ENCODE measurements at places on chromosomes 5 and 9.

DNA sequence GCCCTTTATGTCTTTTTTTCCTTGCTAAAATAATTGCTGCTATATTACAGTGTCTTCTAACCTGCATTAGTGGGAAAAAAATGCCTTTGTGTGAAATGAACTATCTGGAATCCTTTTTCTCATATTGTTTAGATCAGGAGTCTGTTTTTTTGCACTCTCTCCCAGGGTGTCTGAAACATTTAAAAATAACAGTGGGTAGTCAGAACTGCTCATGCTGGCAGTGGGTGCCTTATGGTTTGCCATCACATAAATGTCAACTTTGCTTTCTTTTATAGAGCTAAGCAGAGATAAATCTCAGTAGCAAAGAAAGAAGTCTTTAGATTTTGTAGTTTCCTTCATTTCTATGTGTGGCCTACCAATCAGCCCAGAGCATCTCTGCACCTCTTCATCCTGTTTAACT, 347.8 kb upstream of the RGMB start:
- no peak for DNase-seq

GRCh38 chr5:179267071-179267670, 78.1 kb downstream of the ADAMTS2 start:
- no peak for DNase-seq

GRCh38 chr9:102135768-102136167, 397.3 kb upstream of the GRIN3A start:
- DNase-seq: no peak

DNA sequence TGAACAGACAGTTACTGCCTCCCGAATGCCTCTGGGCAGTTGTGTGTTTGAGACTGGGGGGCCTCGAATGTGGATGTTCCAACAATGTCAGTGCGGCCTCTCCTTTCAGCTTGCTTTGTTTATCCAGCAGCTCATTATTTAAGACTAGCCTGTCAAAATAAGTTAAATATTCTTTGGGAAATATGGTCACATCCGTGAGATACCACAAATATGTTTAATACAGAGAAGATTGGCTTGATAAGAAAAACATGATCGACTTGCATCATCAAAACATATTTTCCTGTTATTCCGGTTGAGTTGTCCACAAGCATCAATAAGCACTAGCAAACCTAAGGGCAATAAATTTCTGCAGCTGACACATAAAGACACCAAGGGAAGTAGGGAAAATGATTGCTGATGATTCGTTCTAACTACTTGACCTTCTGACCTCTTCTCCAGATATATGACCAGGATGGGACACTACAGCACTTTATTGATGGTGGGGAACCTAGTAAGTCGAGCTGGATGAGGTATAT, 66.5 kb downstream of the PRDM6 start:
- DNase-seq: no peak

- no peak for DNase-seq
These were observed 7.3 kb downstream of the PITX1 start for GRCh38 chr5:135026645-135027265.

DNA sequence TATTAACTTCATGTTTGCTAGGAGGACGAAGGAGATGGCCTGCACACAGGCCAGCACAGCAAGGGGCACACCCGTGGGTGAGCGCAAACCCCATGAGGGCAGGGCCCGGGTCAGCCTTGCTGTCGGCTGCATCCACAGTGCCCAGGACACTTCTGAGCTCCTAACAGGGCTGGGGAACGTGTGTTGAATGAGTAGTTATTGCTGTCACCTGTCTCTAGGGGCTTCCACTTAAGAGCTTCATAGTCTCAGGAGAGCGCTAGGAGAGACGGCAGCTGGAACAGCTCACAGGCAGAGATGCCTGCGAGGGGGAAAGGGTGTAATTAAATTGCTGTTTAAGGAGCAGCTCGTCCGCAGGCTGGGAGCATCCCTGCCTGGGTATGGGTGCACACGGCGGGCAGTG, 91.4 kb upstream of the NEURL1B start:
- DNase-seq: no peak

DNA sequence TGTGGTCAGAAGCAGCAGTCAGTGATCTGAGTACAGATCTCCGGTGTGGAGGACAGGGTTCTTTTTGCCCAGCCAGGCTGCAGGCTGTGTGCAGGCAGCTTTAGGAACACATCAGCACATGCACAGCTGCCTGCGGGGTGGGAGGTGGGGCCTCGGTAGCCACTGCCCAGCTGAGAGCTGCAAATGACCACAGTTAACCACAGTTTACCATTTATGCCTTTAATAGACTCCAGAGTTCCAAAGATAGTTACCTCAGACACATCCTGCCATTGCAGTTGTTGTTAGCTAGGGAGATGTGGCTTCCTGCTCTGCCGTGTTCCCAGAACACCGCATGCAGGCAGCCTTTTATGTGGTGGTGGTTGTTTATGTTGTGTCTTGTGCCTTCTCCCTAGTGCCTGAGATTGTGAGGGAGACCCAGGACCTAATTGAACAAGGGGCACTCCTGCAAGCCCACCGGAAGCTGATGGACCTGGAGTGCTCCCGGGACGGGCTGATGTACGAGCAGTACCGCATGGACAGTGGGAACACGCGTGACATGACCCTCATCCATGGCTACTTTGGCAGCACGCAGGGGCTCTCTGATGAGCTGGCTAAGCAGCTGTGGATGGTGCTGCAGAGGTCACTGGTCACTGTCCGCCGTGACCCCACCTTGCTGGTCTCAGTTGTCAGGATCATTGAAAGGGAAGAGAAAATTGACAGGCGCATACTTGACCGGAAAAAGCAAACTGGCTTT, 10.2 kb downstream of the EXOC3 start:
- no peak for DNase-seq

- DNase-seq: no peak
These were observed 55.7 kb downstream of the ARL15 start for GRCh38 chr5:54254482-54255198.

DNA sequence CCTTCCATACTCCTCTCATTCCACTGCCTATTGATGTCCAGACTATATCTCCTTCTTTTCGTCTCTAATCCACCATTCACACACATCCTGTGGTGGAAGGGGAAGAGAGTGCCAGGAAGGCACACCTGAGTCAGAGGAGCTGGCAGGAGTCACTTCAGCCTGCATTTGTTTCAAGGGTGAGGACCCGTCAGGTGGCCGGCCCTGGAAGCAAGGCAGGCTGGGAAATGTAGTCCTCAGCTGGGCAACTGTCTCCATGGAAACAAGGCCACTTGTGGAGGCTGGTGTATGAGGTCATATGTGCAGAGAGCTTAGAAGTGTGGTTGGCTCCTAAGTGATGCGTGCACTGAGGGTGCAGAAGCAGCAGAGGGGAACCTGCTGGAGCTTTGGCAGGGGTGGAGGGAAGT, 278.4 kb downstream of the NSG2 start:
- no peak for DNase-seq

DNA sequence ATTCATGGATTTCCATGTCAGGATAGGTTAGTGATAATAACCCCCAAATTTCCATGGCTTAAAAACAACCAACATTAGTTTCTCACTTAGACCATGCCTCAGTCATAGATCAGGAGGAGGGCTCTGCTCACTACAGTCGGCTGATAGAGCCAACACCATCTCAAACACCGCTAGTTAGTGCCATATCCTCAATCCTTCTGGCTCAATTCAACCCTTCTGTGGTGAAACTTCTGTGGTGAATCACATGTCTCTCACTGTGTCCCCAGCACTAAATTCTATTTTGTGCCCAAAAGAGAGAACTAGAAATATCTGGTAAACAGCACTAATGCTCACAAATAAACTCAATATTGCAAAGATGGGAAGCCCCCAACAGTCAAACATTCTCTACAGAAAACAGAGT, 21.1 kb downstream of the ECPAS start:
- no peak for DNase-seq

- DNase-seq: peak; percentile 44
These were observed 909 bp downstream of the SLC36A1 start for GRCh38 chr5:151448038-151448985.

DNA sequence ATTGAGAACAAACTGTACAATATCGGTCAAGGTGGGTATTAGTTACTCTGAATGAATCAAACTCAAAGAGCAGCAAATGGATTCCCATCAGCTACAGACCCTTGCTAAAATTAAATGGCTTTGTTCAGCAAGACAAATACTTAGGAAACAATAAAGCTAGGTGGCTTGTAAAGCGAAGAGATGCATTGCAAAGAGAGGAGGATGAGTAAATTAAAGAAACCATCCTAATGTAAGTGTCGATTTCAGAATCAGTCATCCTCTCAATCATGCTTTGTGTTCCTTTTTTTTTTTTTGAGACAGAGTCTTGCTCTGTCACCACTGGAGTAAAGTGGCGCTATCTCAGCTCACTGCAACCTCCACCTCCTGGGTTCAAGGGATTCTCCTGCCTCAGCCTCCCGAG, 359.2 kb upstream of the ZNF462 start:
- no peak for DNase-seq

GRCh38 chr5:119452060-119452372, 281 bp upstream of the HSD17B4 start:
- no peak for DNase-seq

GRCh38 chr9:115847216-115847615, 306.4 kb upstream of the PAPPA start:
- DNase-seq: no peak

- DNase-seq: no peak
These were observed 177.2 kb upstream of the TUT7 start for GRCh38 chr9:86531273-86531970.

DNA sequence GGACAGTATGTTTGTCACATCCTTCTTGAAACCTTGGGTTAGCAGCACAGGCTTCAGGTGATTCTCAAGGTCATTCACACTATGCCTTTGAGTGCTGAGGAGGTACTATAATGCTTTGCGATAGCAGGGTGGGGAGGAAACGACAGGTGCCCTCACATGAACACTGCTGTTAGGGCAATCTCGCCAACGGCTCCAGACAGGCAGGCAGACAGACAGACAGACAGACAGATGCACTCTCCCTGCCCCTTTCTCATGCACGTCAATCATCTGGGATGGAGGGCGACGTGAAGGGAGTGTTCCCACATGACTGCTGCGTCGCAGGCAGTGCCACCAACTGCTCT, 82.9 kb downstream of the RAPGEF1 start:
- peak; percentile 59 for DNase-seq

DNA sequence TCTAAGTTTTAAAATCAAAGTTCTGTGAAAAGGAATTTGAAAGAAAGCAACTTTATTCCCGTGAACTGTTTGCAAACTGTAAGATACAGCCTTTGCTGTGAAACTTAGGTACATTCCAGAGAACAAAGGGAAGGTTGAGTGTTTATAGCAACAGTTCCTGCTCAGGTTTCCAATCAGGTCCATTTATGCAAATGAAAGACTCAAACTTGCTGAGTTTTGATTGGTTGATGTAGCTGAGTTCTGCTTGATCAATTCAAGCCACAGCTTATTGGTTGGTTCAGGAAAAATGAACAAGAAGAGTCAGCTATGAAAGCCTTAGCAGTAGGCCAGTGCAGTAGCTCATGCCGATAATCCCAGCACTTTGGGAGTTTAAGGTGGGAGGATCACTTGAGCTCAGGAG, 37.9 kb downstream of the SLC27A6 start:
- DNase-seq: no peak

- no peak for DNase-seq
These were observed 75.6 kb downstream of the DMRT2 start for GRCh38 chr9:1125741-1126140.

- DNase-seq: no peak
These were observed 206.9 kb downstream of the COX7C start for GRCh38 chr5:86824637-86825036.

DNA sequence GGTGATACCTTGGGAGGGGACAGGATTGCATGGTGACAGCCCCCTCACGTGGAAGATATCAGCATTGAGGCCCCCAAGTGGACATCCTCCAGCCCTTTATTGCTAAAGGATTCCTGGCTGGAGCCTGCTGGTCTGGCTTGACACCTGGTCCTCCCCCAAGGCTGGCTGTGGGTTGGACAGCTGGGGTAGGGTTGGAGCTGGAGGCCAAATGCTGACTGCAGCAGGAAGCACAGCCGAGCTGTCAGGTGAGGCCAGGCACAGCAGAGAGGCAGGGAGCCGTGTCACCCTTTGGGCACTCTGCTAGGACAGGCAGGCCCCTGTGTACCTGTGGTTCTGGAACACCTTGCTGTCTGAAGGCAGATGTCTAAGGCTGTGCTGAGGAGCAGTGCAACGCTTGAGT, 2.2 kb downstream of the CACFD1 start:
- no peak for DNase-seq

DNA sequence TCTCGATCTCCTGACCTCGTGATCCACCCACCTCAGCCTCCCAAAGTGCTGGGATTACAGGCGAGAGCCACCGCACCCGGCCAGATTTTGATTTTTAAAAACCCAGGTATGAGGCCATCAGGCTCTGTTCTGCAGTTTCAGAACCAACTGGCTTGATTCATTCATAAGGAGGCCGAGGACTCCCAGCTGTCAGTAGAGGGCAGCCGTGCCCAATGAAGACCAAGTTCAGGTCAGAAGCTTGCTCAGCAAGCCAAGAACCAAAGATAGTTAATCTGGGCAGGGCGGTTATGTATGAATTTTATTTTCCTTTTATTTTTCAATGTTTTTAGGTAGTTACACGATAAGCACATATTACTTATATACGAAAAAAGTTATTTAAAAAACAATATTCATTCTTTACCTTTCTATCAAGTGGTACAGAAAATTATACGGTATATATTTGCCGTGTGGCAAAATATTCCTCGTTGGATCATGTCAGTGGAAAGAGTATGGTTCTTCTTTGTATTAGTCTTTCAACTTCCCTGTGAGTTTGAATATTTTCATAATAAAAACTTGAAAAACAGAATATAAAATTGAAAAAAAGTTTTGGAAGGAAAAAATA, 18.0 kb downstream of the MGAT1 start:
- DNase-seq: peak; percentile 84

- DNase-seq: no peak
These were observed 46.2 kb upstream of the RUFY1 start for GRCh38 chr5:179504191-179504590.

- DNase-seq: no peak
These were observed 439.1 kb downstream of the DMAC1 start for GRCh38 chr9:7360513-7360912.

GRCh38 chr9:116935149-116935897, 248.2 kb downstream of the TRIM32 start:
- DNase-seq: no peak

- DNase-seq: no peak
These were observed 298.0 kb downstream of the FBXL7 start for GRCh38 chr5:15798006-15798405.

- no peak for DNase-seq
These were observed 468.5 kb downstream of the CDH9 start for GRCh38 chr5:26569929-26570258.

DNA sequence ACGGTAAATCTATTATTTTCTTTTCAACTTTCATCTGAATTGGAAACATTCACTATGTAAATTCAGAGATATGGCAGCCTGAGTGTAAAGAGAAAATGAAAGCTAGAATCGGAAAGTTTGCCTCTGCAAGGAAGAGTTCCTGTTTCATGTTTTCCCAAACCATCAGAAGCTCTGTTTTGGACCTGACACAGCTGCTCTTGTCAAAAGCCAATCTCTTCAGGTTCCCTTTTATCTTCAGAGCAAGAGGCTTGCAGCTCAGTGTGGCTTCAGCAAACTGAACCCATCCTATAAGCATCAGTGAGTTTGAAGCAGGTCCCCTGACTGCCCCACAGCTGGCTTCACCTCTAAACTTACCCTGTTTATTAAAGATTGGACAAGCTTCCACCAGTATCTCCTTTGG, 1099.7 kb downstream of the DTWD2 start:
- no peak for DNase-seq

- no peak for DNase-seq
These were observed 565.5 kb downstream of the ZNF608 start for GRCh38 chr5:124180875-124181461.

- no peak for DNase-seq
These were observed 97.5 kb downstream of the RFK start for GRCh38 chr9:76296561-76297310.

GRCh38 chr9:38145526-38146053, 76.6 kb upstream of the SHB start:
- no peak for DNase-seq

- no peak for DNase-seq
These were observed 49.8 kb downstream of the MAP1B start for GRCh38 chr5:72156946-72157624.

Measured in CD4-positive, alpha-beta T cell treated with Interleukin-17A for 4 hours (primary cell).